ENCODE measurements at places on chromosomes 12 and 14.
A peak's percentile ranks its signal among the peaks of the same experiment; 100 is the strongest.

GRCh38 chr14:72451054-72451972 is 442.6 kb downstream of the DPF3 start:
- DNase-seq = peak; percentile 37

DNA sequence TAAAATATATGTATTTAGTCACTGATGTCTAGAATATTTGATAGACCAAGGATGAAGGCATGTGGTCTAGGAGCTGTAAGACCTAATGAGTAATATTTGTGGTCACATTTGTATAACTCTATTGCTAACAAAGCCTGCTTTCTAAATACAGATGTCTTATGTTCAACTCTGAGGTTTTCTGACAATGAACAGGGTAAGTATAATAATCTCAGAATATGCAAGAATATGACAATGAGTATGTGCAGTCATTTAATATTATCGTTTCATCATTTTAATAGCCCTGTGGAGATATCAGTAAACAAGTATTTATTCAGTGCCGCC is 389.6 kb downstream of the LRIG3 start:
- DNase-seq = no peak

- DNase-seq = no peak
Measured at GRCh38 chr12:4216187-4216927, 57.2 kb upstream of the CCND2 start.

- peak; percentile 30 for DNase-seq
Measured at GRCh38 chr12:29350080-29350479, 30.9 kb downstream of the ERGIC2 start.

- no peak for DNase-seq
Measured at GRCh38 chr14:64713677-64714076, 9.5 kb downstream of the PLEKHG3 start.

GRCh38 chr12:53941750-53942149 is 3.1 kb downstream of the HOXC13 start:
- no peak for DNase-seq

GRCh38 chr12:100908501-100908900 is 113.9 kb downstream of the ANO4 start:
- no peak for DNase-seq

GRCh38 chr12:88945051-88945732 is 364.9 kb upstream of the KITLG start:
- DNase-seq = no peak

DNA sequence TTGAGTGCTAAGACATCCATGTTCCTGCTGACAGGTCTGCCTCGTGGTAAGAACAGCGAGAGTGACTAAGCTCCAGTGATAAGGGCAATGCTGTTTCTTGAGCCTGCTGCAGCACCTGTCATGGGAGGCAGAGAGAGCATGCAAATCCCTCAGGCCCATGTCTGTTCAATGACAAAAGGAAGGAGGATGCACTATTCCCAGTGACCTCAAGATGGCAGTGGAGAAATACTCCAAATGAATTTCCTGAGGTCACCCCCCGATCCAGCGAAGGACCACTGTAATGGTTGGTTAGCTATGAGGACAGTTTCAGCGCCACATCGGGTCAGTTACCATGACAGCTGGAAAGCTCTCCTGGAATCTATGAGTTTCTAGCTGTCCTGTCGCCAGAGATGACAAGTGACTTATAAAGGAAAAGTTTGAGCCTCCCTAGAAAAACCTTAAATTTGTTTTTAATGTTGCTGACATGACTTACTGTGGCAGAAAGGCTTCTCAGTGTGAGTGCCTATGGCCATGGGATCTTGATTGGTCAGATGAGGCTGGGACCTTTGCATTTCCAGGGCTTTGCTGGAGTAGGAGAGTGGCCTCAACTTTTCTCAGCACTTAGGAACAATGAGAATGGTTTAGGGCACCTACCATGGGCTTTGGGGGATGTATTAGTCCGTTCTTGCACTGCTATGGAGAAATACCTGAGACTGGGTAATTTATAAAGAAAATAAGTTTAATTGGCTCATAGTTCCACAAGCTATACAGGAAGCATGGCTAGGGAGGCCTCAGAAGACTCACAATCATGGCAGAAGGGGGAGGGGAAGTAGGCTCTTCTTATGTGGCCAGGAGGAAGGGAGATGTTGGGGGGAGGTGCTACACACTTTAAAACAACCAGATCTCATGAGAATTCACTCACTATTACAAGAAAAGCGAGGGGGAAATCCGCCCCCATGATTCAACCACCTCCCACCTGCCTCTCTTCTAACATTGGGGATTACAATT is 88.0 kb upstream of the TMEM260 start:
- DNase-seq = peak; percentile 76

- DNase-seq = no peak
Measured at GRCh38 chr14:76775695-76776427, 14.6 kb downstream of the VASH1 start.

- no peak for DNase-seq
Measured at GRCh38 chr14:22493753-22494152, 95.3 kb downstream of the DAD1 start.

DNA sequence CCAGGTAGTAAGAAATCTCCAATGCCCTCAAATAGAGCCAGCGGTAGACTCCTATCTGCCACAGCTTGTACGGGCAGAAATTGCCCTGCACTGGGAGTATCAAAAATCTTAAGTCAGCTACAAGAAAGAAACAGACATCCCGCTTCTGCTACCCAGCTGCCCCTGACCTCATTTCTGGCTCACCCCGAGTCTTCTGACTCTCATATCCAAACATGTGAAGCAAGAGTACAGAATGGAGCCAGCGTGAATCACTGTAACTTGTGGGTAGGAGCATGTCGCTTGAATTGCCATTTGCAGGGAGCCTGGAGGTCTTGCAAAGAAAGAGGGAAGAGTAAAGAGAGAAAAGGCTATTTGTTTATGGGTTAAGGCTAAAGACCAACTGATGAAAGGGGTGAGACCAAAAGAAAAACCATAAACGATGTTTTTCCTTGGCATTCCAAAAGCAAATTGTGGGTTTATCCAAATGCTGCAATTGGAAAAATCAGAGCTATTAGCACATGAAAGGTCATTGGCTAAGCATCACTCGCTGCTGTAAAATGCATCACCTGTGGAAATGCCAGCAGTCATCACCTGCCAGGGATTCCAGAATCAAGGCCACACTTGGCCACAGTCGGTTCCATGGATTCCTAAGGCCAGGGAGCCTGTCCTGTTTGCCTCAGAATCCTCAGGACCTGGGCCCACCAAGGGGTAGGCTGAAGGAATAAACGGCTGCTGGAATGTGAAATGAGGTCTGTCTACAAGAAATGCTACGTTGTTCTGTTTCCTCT is 86.6 kb downstream of the FOXN3 start:
- DNase-seq = no peak

GRCh38 chr14:68306265-68306933 is 486.5 kb downstream of the ZFP36L1 start:
- no peak for DNase-seq

GRCh38 chr12:32217354-32218310 is 111.0 kb downstream of the BICD1 start:
- DNase-seq = peak; percentile 45

DNA sequence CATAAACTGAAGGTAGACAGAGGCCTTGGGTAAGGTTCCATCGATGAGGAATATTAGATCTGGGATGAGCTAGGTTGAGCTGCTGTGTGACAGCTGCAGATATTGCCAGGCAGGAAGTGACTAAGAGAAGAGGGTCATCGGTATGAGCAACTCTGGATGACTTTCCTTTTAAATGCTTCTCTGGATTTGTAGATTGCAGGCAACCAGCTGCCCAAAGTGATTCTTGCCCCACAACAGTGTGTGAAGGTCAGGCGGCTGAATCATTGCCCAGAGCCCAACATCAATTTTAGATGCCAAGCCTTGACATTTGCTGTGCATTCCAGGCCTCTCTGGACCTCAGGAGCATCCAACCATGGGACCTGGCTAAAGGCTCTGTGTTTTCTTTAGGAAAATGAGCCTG is 255.9 kb downstream of the DPF3 start:
- no peak for DNase-seq

DNA sequence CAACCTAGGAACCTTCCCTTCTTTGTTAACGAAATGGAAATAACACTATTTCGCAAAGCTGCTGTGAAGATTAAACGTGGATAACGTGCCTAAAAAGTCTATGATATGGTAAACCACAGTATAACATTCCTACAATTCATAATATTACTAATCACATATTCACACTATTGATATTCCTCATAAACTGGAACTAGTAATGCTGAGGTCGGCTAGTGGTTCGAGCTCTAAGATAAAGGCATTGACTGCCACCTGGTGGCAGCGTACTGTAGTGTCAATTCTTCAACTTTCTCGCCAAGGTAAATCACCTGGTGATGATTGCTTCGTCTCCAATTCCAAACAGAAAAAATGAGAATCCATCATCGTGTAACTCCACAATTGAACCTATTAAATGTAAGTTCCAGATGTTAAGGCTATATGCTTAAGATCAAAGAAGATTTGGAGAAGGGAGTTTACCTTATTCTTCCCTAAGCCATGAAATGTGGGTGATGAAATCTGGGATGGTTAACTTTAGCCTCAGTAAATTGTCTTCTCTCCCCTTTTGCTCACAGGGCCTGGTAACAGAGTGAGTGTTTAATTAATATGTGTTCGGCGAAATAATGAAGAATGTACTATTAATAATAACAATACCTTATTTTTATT is 197.5 kb upstream of the TMEM132C start:
- DNase-seq = peak; percentile 76

- no peak for DNase-seq
Measured at GRCh38 chr12:131672941-131673887, 37.7 kb upstream of the SFSWAP start.

- DNase-seq = peak; percentile 69
Measured at GRCh38 chr14:78448164-78449094, 278.3 kb downstream of the NRXN3 start.

- peak; percentile 70 for DNase-seq
Measured at GRCh38 chr12:55681142-55682077, 26.3 kb downstream of the ITGA7 start.
